ENCODE measurements at places on chromosomes 16 and 17.

DNA sequence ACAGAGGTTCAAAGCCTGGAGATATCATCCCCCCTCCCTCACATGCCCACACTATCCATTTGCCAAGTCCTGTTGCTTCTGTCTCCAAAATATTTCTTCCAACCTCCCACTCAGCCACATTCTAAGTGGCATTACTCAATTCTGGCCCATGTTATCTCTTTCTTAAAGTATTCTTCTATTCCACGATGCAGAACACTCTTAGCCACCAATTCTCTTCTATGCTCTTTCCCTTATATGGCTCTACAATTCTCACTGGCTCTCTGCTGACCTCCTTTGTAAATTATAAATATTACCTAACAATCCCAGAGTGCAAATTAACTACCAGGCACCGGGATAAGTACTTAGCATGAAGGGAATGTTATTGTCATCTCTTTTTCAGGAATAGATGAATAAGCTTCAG is 82.4 kb downstream of the KCNJ2 start:
- DNase-seq, result no peak

DNA sequence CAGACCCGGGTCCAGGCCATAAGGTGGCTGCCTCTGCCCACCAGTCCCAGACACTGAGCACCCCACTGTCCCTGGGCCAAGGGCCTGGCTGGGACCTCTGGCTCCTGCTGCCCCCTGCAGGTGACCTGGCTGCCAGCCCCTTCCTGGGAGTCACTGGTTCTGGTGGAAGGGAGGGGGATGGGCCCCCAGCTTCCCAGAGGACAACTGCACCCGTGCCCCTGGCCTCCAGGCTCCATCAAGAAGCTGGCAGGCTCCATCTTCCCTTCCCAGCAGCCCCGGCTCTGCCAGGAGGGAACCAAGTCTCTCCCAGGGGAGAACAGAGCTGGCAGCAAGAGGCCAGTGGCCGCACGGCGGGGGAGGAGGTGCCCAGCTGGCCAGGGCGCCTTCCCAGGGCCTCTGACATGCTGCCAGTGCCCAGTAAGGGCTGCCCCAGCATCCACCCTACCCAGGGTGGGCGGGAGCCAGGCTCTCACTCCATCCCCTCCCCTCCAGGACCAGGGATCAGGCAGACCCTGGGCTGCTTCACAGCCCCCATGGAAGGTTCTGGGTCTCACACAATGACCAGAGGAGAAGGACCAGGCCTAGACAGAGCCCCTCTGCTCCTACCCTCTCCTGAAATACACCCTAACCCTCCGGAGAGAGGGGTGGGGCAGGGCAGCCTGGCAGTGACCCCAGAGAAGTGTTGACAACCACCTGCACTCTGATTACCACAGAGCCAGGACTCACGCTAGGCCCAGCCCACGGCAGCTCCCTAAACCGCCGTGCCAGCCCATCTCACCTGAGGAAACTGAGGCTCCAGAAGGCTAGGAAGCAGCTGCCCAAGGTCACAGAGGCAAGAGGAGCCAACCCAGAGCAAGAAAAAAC is 3.6 kb downstream of the CLUH start:
- no peak for DNase-seq

- DNase-seq, result no peak
Measured at GRCh38 chr16:84677849-84678248, 22.0 kb upstream of the USP10 start.

DNA sequence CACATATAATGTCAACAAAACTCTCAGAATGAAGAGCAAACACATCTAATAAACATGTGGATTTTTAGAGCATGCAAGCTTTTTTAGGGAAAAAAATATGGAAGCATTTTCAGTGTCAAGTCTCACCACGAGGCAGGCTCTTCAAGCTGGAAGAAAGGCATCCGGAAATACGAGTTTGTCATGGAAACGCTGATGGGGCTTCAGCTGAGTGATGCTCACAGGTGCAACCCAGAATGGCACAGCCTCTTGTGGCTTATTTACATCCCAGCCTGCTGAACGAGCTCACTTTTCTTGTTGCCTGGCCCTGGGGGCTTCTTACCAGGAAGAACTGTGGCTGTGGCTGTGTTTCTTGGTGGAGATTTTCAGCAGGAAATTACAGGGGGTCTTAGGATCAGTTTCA is 24.1 kb upstream of the DYNLL2 start:
- DNase-seq, result no peak

DNA sequence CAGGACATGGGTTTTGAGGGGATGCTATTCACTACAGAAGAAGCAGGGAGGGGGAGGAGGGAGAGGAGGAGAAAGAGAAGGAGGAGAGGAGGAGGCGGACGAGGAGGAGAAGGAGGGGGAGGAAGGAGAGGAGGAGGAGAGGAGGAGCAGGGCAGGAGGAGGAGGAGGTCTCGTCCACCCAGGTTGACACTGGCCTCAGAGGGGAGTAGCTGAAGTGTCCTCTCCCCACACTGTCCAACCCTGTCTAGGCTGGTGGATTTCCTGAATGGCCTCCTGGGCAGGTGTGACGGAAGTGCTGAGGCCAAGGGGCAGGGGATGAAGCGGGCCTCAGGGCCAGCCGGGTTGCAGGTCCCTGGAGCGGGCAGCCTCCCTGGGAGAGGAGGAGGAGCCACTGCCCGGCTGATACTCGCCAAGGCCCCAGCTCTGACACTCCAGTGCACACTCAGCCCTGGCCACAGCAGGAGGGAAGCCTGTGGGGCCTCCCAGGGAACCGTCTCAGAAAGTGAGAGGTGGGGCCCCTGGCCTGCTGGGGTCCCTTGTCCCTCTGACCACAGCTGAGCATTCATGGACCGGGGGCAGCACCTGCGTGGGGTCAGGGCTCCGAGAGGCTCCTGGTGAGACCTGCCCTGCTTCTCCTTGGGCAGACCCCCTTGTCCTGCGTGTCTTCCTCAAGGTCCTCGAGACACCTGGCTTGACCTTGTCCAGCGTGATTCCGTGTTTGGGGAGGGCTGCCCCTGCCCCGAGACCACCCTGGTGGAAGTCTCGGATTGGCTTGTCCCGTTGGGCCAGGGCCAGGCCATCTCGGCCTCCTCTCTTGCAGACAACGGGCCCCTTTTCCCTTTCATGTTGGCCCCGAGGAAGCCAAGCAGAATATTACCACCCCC is 200.6 kb upstream of the CIBAR2 start:
- DNase-seq, result no peak

- no peak for DNase-seq
Measured at GRCh38 chr16:14284930-14285512, 213.9 kb downstream of the MRTFB start.

GRCh38 chr17:33055171-33055611 is 63.5 kb downstream of the SPACA3 start:
- DNase-seq, result no peak

DNA sequence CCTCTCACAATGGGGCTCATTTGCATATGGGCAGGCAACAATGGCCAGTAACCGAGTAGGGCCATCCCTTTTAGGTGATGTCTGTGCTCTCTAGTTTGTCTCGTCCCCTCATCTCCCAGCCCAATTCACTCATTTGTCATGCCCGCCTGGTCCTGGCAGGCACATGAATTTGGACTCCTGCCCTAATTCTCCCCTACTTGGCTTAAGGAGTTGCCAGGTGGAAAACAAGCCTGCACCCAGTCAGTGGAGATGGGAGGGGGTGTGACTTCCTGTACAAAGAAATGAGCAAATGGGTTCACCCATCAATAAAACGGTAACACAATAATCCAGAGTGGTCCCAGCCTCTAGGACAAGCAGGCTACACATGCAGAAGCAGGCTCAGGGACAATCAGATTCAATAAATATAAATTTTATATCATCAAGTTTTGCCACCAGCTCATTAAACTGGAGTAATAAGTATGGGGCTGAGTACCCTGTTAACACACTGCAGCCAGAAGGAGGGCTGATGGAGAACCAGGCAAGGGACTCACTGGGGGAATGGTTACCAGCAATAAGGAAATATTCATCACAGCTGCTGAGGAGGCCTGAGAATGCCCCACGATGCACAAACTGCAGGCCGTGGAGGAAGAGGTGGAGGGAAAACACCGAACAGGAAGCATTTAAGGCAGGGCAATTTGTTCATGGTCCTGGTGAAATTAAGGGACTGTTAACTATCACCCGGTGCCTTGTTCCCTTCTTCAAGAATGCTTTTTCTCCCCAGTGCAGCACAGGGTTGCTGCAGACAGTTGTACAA is 84.4 kb upstream of the GPRC5B start:
- DNase-seq, result no peak

DNA sequence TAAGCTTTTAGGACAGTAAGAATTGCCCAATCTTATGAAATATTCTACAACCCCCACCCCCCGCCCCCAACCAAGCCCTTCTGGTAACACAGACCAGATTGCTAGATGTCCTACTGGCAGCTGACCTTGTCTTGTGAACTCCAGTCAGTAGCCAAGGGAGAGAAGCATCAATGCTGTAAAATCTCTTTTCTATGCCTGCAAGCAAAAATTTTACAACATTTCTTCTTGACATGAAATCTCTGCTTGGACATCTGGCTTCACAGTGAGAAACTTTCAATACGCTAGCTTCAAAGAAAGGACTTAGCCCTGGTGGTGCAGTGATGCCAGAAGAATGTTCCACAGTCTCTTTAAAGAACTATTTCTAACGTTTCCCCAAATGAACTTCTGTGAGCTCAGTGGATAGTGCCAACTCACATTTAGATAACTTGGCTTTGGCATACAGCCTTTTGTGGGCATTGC is 169.3 kb upstream of the AXIN2 start:
- DNase-seq, result peak; percentile 34

GRCh38 chr17:45307290-45308015 is 9.4 kb downstream of the MAP3K14 start:
- peak; percentile 80 for DNase-seq

- no peak for DNase-seq
Measured at GRCh38 chr17:57327176-57327970, 71.0 kb downstream of the MSI2 start.

DNA sequence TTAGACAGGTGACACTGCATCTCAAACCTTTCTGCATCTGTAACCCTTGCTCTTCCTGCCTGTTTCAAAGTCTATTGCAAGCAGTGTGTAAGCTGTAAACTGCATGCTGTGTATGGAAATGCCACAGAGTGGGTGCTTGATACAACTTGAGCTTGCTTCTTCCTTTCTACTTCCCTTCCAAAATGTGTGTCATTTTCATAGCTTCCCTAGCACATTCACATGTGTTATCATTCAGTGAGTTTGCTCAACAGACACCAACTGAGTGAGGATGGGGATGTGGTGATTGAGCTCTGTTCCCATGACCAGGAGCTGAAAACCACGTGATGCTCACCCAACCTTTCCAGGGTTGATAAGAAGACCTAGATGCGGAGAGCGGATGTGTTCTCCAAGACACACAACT is 111.1 kb downstream of the VAT1L start:
- no peak for DNase-seq

DNA sequence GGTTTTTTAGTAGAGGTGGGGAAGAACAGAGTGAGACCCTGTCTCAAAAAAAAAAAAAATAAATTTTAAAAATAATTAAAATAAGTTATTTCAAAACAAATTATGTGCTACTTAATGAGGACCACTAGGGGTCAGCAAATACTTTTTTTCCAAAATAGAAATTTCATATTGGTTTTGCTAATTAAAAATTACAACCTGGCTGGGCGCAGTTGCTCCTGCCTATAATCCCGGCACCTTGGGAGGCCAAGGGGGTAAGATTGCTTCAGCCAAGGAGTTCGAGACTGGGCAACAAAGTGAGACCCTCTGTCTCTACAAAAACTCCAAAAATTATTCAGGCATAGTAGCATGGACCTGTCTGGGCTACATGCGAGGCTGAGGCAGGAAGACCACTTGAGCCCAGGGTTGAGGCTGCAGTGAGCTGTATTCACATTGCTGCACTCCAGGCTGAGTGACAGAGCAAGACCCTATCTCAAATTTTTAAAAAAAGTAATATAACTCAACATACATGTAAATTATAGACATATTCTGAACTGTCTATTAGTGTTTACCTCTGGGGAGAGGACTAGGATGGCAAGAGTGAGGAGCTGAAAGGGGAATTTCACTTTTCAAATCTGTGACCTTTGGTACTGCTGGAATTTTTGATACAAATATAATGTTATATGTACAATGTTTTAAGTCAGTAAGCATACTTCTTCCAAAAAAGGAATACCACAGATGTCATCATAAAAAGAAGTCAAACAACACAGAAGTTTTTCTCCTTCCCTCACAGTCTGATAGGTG is 8.1 kb downstream of the MEIOB start:
- no peak for DNase-seq

GRCh38 chr17:66255112-66255511 is 25.9 kb upstream of the APOH start:
- peak; percentile 70 for DNase-seq

GRCh38 chr16:4404247-4404966 is 12.0 kb downstream of the CORO7 start:
- DNase-seq, result no peak

GRCh38 chr16:81785138-81785924 is 6.2 kb downstream of the PLCG2 start:
- DNase-seq, result no peak

DNA sequence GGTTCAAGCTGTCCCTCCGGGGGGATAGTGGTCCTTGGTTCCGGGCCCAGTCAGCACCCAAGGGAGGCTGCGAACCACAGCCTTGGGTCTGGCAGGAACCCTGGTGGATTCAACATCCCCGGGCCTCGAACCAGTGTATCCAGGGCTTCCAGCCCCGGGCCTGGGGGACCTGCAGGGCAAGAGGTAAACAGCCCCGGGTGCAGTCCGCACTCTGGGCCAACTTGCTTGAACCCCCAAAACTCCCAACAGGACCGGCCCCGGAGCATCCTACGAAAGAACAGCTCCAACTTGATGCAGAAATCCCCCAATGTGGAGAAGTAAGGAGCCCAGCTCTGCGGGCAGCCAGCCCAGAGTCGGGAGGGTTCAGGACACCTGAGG is 1.5 kb upstream of the NEURL4 start:
- DNase-seq, result no peak

- peak; percentile 15 for DNase-seq
Measured at GRCh38 chr17:58786586-58787295, 31.1 kb downstream of the PPM1E start.

- DNase-seq, result no peak
Measured at GRCh38 chr16:86565644-86566511, 751 bp upstream of the FOXC2 start.

- DNase-seq, result peak; percentile 40
Measured at GRCh38 chr17:75681289-75681688, 14.2 kb downstream of the SAP30BP start.

DNA sequence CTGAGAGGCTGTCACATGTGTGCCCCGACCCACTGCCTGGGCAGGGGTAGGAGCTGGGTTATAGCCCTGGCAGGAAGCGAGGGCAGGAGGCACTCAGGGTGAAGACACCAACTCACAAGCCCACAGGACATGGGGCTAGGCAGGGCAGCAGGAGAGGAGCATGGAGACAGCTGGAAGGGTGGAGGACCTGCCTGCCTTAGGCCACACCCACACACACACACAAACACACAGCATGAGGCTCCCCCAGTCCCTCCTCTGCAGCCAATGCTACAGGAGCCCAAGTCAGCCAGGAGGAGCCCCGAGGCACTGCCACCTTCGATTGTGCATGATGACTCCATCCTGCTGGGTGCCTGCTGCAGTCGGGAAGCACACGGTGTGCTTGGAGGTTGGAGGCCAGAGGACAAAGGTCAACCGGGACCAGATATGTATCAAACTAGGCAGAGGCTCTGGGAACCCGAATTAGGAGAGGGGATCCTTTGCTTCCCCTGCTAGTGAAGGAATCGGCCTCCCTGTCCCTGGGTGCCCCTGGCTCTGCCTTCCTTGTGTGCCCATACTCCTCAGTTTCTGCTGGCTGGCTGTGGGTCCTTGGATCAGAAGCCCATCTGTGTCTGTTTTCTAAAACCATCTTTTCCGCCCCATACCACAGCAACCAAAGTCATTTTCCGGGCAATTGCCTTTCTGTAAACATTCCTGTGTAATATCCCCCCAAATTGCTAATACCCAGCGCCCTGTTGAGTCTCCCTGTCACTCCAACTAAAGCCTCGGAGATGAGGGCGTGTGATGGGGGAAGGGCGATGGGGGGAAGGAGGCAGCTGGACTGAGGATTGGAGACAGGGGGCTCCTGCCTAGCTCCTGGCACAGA is 20.5 kb downstream of the SRCIN1 start:
- DNase-seq, result no peak
